MCF 10A (cell line): ENCODE measurements at places on chromosomes 7 and 10. TPM values are rescaled to one million over a fixed set of nuclear protein-coding genes. Genes with fewer than 3 reads are reported as not detected.

Gene GDF10
- not detected in 2 replicates for total RNA-seq

Gene CDNF
- 1.9 and 2.9 TPM in 2 replicates for total RNA-seq

Gene CPA2
- not detected in 2 replicates for total RNA-seq

Gene PCBD1
- total RNA-seq = 40.3 and 52.4 TPM in 2 replicates

Gene THSD7A
- not detected in 2 replicates for total RNA-seq

Gene TMEM196
- not detected in 2 replicates for total RNA-seq

Gene TMEM236
- 0.09 and 0.37 TPM in 2 replicates for total RNA-seq

Gene TIMM23B
- 31.3 and 34.4 TPM in 2 replicates for total RNA-seq

Gene ASL
- total RNA-seq = 53.6 and 56.5 TPM in 2 replicates

Gene OR2A5
- not detected in 2 replicates for total RNA-seq

Gene KLLN
- 0.56 and 0.68 TPM in 2 replicates for total RNA-seq

GRCh38 chr10:77448226-77448625, 189.4 kb downstream of the KCNMA1 start:
- no peak for DNase-seq

DNA sequence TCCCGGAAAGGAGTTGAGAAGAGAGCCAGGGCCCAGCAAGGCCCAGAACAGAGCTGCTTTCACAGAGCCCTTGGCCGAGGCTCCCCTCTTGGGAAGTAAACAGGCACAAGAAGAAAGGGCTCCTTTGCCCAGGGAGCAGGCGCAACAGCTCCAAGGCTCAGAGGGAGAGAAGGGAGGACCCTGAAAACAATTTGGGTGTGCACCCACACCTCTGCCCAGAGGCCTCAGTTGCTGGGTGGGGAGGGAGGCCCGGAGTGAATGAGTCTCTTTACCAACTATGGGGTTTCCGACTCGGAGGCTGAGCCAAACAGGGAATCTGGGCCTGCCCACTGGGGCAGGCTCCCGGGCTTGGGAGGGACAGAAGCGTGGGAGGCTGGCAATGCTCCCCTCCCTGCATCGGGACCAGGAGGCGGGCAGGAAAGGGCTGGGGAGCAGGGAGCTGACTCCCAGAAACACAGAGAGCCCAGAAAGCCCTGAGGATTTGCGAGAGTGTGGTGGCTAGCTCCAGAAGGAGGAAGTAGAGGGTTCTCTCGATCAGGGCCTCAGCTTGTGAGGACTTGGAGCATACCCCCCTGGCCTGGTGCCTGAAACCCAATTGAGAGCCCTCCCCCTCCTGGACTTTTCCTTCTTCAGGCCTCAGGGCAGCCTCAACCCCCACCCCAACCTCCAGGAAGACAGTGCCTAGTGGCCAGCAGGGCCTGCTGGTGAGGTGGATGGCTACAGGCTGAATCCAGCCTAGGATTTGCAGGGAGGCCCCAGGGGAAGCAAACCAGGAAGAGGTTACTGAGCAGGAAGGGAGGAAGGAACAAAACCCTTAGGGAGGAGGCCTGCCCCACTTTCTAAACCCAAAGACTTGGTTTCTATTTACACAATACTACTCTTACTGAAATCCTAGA, 6.2 kb downstream of the C10orf105 start:
- peak; percentile 97 for DNase-seq

DNA sequence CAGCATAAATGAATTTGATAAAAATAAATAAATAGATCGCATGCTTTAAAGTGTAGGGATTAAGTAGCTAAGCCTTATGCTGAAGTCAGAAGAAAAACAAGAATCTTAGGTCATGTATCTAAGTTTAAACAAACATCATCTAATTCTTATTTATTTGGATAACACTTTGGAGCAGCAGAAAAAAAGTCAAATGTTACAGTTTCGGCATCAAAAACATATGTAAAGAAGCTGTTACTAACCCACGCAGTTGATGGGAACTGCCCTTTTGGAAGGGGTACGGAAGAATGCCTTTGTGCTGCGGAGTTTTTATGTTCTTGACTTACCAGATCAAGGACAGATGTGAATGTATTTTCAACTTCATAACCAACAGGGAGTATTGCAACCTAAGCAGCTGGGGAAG, 37.3 kb upstream of the HABP2 start:
- no peak for DNase-seq

- DNase-seq = no peak
Measured at GRCh38 chr10:122184254-122184653, 86.8 kb upstream of the BTBD16 start.

DNA sequence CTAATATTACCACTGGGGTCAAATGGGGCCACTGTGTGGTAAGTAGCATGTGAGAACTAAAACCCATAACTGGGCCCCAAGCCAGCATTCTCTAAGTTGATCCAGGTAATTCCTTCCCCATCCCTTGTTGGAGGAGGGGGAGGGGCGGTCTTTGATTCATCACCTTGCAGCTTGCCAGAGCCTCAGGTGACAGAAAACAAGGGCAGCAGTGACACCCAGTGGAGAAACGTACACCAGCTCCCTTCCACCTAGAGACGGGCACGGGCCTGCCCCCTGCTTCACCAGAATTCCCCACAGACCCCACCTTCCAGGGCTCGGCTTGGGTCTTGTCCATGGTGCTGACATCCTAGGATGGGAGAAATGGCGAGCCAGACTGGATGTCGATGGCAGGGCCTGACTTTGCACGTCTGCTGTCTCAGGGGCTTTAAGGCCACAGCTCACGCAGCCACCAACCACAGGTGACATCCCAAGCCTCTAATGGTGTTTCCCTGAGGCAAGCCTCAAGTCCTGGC, 102.0 kb downstream of the STRA8 start:
- DNase-seq = peak; percentile 96

- peak; percentile 99 for DNase-seq
Measured at GRCh38 chr10:77872151-77872946, 54.2 kb downstream of the DLG5 start.

DNA sequence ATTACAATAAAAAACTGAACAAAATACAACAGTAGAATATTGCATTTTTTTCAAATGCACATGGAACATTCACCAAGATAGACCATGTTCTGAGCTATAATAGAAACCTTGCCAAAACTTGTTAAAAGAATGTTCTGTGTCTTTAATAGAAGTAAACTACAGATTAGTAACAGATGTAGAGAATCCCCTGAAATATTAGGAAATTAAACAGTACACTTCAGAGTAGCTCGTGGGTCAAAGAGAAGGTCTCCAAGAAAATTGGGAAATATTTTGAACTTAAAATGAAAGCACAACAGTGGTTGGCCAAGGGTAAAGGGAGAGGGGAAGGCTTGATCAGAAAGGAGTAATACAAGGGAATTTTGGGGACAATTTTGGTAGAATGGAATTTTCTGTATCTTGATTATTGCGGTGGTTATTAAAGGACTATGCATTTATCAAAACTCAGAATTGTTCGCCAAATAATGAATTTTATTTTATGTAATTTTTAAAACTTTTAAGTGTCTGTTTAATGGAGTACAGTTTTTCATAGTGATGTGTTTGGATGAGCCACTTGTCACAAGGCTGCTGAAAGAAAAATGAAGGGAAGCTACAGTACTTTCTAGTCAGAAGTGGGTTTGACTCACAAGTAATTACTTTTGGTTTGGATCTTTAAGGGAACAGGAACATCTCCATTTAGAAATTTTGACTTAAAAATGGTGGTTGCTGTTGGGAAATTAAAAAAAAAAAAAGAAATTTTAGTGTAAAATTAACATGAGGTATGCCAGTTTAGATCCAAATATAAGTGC, 10.2 kb downstream of the PLEKHA8 start:
- DNase-seq = no peak

- peak; percentile 46 for DNase-seq
Measured at GRCh38 chr10:110993024-110993693, 73.8 kb downstream of the SHOC2 start.

DNA sequence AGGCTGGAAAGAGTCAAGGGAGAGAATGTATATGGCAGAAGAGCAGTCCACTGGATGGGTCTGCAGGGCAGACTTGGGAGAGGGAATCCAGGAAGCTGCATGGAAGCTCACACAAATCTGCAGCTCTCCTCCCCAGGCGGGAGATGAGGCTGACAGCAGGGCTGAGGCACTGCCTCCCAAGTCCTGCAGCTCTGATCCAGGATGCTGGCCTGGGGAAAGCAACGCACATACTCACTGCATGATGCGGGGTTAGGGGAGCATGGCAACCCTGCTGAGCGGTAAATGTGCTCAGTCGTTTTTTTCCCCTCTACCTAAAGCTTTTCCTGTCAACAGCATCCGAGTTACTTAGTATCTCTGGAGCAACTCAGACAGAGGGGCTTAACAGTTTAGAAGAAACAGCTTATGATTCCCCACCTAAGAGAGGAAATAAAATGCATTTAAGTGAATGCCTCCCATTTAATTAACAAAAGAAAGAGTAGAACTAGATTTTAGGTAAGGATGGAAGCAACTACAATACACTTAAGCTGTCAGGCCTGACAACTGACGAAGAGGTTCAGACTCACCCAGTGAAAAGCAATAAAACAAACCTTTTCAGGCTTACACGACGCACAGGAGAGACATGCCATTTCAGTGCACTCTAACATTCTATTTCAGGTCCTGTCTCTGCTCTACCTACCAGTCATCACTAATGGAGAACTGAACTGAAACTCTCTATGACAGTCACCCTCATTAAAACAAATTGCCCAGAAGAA, 37.0 kb downstream of the CHCHD3 start:
- DNase-seq = no peak

- no peak for DNase-seq
Measured at GRCh38 chr10:28530751-28531150, 2.2 kb upstream of the WAC start.

GRCh38 chr7:87144173-87144657, 8.0 kb upstream of the DMTF1 start:
- DNase-seq = no peak

DNA sequence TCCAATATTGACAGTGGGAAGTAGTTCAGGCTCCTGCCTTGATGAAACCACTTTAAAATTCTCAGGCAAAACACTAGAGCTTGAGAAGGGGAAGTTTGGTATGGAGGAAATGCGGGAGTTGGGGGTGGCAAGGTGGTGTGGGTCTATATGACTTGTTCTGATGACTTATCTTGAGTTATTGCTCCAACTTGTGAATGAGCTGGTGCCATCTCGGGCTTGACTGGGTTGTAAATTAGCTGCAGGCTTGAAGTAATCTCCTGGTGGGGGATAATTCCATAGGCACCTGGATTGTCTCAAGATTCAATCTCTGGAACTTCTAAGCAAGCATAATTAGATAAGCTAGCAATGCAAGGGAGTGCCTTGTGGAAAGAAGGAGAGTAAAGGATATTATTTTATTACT, 29.0 kb downstream of the MRPL32 start:
- no peak for DNase-seq

DNA sequence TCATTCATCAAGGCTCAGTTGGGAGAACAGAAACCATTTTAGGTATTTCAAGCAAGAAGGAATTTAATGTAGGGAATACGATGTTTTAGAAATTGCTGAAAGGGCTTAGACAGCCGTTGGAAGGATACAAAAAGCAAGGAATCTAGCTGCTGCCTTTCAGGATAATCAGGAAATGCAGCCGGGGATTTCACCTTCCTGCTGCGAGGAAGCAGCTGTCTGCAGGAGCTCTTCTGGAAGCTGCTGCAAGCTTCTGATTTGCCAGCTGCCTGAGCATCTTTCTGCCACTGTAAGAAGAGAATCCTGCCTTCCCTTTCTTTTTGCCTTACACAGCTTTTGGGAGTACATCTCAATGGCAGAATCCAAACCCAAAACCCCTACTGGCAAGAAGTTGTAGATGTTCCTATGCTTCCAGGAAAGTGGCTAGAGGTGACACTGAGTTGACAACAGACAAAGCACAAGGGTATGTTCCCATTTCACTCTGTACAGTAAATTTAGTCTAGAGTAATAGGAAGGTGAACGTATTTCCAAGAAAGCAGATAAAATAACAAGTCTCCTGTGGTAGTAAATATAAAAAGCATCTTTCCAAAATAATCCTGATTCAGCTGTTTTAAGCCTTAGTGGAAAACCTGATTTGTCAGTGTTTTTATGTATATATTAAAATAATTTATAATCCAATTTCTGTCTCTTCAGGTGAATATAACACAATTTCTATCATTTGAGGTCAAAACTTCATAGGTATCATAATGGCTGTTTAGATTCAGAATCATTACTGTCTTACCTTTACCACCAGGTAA, 148.4 kb upstream of the LRGUK start:
- DNase-seq = no peak

GRCh38 chr7:80316811-80317210, 182.2 kb downstream of the GNAI1 start:
- DNase-seq = no peak

DNA sequence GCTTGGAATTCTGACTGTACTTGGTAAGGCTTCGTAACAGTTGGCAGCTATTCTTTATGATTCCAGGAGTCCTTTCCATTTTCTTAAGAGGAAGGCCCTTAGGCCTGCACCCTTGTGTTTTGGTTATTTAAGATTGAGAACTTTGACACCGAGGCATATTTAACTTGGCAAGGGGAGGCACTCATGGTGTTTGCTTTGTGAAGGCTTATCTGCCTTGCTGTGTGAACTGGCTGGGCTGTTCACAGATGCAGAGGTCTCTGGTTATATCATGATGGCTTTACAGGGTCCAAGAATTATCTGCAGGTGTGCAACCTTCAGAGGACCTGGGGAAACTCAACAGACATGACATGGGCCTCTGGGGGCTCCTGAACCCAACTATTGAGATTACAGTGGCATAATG, 833 bp upstream of the PNLIPRP1 start:
- no peak for DNase-seq

DNA sequence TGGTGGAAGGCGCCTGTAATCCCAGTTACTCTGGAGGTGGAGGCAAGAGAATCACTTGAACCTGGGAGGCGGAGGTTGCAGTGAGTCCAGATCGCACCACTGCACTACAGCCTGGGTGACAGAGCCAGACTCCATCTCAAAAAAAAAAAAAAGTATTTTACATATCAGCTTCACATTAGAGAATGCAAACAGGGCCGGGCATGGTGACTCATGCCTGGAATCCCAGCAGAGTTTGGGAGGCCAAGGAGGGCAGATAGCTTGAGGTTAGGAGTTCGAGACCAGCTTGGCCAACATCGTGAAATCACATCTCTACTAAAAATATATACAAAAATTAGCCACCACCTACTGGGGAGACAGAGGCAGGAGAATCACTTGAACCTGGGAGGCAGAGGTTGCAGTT, 31.6 kb downstream of the USP54 start:
- peak; percentile 23 for DNase-seq

DNA sequence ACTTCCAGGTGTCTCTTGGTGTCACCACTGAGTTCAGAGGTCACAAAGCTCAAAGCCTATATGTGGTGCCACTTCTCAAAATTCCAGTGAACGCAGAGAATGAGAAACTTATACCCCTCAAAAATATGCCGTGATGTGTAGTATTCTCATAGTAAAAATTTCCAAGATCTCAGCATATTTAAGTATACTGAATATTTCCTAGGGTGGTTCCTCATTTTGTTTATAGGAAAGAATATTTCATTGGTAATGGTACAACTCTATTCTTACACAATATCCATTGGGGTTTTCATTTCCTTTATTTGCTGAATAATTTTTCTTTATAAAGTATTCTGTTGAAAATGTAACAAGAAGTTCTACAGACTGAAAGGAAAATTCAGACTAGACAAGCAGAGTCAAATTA, 58.9 kb upstream of the ADO start:
- no peak for DNase-seq

DNA sequence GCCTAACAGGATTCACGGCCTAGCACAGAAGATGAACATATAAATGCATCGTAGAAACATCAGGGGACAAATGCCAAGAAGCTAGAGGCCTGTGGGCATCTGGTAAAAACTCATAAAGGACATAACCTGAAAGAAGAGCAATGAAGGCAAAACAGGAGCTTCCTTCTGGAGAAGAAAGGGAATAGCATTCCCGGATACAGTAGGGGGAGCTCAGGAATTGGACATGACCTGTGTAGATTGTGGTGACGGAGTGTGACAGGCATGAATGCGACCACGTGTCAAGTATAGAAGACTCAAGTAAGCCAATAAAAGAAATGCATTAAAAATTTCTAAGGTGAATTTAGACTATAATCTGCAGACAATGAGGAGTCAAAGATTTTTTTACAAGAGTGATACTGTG, 270.1 kb downstream of the AGMO start:
- DNase-seq = no peak
